ENCODE measurements at places on chromosomes 7 and 10. TPM values are rescaled to one million over a fixed set of nuclear protein-coding genes. Genes with fewer than 3 reads are reported as not detected.

Gene TLX1
- total RNA-seq, result 2.3 TPM

Gene PVRIG
- total RNA-seq, result 0.55 TPM

Gene C10orf71
- not detected for total RNA-seq

Gene CH25H
- 0.11 TPM for total RNA-seq

Gene PCDH15
- 0.48 TPM for total RNA-seq

Gene TAS2R41
- total RNA-seq, result 0.31 TPM

Gene AKR1C1
- total RNA-seq, result 3.9 TPM

Gene ST8SIA6
- 3.5 TPM for total RNA-seq

Gene CRYGN
- 1.6 TPM for total RNA-seq

Gene IGF2BP3
- 165 TPM for total RNA-seq

Gene CPVL
- total RNA-seq, result 43.8 TPM

Gene BNIP3
- 189 TPM for total RNA-seq

Gene KIAA1549
- total RNA-seq, result 18.7 TPM

Gene NRG3
- 7.3 TPM for total RNA-seq

Gene TUBB8
- total RNA-seq, result 2.4 TPM

Gene ENTPD1
- total RNA-seq, result 2.3 TPM

Gene PALD1
- 36.1 TPM for total RNA-seq

Gene UPK3B
- total RNA-seq, result 3.6 TPM

Gene C7orf57
- total RNA-seq, result 0.90 TPM

Gene SP8
- total RNA-seq, result 63.6 TPM

Data from WTC11 (cell line).